Suprapubic skin (tissue), 4 donors: ENCODE measurements at places on chromosomes 12 and 14. TPM values are rescaled to one million over a fixed set of nuclear protein-coding genes. Genes with fewer than 3 reads are reported as not detected.

ATP23 gene
- 5.8 TPM for total RNA-seq

TSPAN11 gene
- total RNA-seq, result 1.5 TPM

TMEM63C gene
- 32.8 TPM for total RNA-seq

PLD4 gene
- 0.16 TPM for total RNA-seq

WNT1 gene
- not detected for total RNA-seq

TXNDC16 gene
- 8.1 TPM for total RNA-seq

KRT6C gene
- total RNA-seq, result 7.8 TPM

ZDHHC22 gene
- not detected for total RNA-seq

GTF2H3 gene
- 24.4 TPM for total RNA-seq

BCL2L14 gene
- not detected for total RNA-seq

C12orf50 gene
- not detected for total RNA-seq

B4GALNT1 gene
- total RNA-seq, result 0.42 TPM

PLA2G1B gene
- total RNA-seq, result not detected

- DNase-seq, result no peak
Observed at GRCh38 chr12:91007531-91008290, 2.9 kb upstream of the EPYC start.

DNA sequence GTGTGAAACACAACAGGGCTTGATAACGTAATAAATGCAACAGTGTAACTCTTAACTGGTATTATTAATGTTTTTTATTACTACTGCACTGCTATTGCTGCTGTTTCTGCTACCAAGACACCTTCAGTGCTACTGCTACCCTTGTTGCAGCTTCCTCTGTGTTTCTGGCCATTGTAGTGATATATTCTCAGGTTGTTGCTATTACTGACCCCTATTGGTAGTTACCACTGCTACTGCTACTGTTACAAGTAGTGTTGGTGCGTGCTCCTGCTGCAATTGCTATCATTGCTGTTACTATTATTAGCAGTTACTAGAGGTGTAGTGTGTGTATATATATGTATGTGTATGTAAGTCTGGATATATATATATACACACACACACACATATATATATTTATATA, 87.2 kb upstream of the PTPRB start:
- no peak for DNase-seq

GRCh38 chr12:103518899-103519298, 23.1 kb upstream of the C12orf42 start:
- DNase-seq, result no peak

DNA sequence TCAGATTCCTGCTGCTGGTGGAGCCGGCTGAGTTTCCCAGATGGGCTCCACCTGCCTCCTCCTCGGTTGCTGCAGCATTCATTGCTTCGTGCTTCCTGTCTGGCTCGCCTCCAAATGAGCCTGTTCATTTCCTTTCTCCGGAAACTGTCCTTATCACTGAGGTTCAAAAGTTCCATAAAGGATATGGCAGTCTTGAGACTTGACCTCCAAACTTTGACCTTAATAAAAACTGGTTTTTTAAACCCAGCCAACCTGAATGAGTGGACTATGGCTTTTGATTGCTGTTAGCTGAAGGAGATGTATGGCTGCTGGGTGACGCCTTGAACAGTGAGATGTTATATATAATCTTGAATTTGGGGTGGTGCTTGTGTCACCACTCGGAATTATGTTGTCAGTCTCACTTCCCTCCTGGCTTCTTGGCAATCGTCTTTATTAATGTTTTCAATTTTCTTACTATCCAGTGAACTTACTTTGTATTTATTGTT, 62.7 kb downstream of the RASSF3 start:
- DNase-seq, result no peak

GRCh38 chr12:80598004-80598606, 109.3 kb upstream of the MYF6 start:
- DNase-seq, result no peak

DNA sequence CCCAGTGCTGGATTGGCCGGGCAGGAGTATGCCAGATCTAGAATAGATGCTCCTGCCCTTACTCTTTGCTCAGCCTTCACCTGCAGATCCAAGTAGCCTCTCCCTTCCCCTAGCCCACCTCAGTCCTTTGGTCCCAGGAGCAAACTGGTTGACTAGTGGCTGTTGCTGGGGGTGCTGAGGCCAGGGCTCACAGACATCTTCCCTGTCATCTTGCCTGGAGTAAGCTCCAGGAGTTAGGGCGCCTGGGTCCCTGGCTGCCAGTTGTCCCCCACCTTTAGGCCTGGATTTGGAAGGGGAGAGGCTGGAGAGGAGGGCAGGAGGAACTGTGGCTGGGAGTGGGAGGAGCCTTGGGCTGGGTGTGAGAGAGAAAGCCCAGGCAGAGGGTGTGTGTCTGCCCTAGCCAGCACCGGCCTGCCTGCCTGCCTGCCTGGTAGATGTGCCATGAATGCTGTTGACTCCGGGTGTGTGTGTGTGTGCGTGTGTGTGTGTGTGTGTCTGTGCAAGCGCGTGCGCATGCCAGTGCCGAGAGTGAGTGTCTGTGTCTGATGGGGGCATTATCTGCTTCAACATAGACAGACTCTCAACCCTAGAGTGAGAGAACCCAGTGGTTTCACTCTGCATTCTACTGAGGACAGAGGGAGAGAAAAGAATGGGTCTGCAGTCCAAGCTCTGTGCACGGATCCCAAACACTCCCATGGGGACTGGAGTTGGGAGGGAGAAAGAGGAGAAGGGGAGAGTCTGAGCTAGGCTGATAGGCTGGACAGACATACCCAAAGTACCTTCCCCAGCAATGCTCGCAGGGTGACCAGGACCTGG, 845 bp upstream of the RARG start:
- DNase-seq, result no peak

DNA sequence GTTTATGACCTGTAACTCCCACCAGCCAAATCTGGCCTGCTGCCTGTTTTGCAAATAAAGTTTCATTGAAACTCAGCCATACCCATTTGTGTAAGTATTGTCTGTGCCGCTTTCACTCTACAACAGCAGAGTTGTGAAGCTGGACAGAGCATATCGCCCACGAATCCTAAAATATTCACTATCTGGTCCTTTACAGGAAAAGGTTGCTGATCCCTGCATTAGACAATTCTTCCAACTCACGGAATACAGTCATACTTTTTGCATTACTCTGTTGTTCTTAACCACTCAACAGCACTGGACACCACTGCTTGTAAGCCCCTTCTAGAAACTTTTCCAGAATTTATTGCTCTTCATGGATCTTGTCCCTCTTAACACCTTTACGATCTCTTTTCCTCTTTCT, 435.4 kb downstream of the EGLN3 start:
- DNase-seq, result no peak

GRCh38 chr12:57473392-57473791, 6.3 kb downstream of the ARHGAP9 start:
- no peak for DNase-seq

DNA sequence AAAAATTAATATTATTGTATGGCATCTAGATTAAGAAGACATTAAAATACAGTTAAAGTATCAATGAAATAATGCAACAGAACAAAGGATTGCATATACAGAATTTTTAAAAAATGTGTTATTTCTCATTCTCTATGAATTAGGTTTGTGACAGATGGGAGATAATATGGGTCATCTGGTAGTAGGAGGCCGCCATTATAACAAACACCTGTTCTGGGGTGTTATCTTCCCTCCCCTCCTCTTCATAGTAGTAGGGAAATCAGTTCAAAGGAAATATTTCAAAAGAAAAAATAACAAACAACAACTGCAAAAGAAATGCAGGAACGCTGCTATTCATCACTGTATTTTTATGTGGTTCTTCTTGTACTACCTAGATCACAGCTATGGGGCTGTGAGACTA, 187.0 kb upstream of the ATP2B1 start:
- no peak for DNase-seq

GRCh38 chr12:14635776-14636175, 60.6 kb downstream of the GUCY2C start:
- DNase-seq, result no peak

GRCh38 chr12:69415471-69416275, 54.5 kb upstream of the FRS2 start:
- no peak for DNase-seq

- DNase-seq, result no peak
Observed at GRCh38 chr12:43309959-43310358, 242.0 kb downstream of the ADAMTS20 start.

- DNase-seq, result no peak
Observed at GRCh38 chr14:62938778-62939177, 106.5 kb downstream of the KCNH5 start.

DNA sequence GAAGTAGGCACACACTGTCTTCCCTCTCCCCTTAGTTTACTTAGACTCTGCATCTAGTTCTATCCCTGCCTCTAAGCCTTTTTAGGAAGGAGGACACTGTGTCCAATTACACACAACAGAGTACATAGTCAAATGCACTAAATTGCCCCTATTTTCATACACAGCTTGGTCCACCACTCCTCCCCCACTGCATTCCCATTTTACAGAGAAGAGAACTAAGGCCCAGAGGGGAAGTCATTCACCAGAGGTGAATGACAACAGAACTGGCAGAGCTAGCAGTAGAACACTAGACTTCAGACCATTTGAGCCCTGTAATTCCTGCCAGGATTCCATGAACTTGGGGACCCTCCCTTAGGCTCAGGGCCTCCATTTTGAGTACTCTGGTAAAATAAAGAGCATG, 1.1 kb upstream of the JPH4 start:
- DNase-seq, result no peak

DNA sequence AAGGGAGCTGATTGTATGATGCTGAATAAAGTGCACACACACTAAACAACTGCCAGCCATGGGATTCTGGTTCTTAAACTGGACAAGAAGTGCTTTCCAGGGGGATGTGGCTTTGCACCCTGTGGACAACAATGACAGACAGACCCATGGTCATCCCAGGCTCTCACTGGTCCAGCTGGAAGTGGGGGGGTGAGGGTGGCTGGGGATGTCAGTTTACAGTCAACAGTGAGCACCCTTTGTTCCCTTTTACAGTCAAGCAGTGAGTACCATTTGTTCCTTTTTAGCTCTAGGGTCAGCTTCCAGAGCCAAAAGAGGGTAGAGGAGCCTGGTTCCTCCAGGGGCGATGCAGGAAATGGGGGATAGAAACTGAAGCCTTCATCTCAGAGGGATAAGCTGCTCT, 100.7 kb downstream of the SMOC1 start:
- no peak for DNase-seq

DNA sequence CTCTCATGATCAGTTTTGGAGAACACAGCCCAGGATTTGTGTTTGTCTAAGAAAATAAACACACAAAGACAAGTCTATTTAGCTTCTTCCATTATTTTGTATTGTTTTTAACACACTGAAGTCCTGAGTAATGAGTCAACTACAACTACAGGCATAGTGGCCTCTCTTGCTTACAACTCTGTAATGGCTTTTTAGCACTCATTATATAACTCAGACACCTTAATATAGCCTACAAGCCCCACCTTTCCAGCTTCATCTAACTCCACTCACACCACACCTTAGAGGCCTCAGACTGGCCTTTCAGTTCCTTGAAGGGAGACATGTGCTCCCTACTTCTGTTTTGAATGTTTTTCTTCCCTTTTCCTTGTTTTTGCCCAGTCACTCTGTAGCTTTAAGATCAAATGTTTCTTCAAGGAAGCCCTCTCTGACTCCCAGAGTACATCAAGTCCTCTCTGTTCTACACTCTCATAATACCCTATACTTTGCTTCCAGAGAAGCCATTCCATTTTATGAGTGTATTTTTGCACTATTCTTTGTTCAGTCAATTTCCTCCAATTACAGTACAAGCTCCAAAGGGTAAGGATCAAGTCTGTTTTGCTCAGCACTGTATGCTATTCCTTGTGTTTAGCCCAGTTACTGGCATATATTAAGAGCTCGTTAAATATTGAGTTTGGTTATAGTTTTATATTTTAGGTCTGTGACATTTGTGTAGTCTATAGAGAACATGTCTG, 233.6 kb upstream of the ARHGAP5 start:
- DNase-seq, result no peak

GRCh38 chr12:82758749-82759330, 72.1 kb downstream of the TMTC2 start:
- no peak for DNase-seq

DNA sequence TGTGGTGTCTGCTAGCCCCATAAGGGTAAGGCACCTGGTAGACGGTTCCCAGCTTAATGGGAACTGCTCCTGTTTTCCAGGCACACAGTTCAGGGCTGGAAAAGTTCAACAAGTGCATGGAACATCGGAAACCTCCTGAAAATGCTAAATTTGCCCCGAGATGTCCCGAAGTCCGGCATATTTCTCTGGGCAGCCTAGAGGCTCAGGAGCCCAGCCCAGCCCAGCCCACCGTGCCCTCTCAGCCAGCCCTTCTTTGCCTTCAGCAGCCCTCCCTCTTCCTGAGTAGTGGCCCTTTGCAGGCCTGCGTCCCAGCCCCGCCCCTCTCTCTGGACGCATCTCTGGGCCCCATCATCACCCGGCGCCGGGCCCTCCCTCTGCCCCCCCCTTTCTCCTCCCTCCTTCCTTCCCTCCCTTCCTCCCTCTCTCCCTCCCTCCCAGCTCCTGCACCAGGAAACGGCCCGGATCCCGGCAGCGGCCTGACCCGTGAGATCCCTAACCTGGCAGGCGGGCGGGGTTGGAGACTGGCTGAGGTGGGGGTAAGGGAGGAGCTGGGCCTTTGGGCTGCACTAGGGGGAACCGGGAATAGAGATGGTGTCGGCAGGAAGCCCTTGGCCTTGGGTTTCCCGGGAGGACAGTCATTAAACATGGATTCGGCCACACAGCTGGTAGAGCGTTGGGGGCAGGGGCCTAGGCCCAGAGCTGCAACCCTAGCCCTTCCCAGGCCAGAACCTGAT, at the start of gene BCL2L2:
Gene BCL2L2 (plus strand): TSS at position 422 of the 734 bp plus-strand sequence. CDS start 935 bp downstream, outside the sequence.
- peak; percentile 96 for DNase-seq

GRCh38 chr12:51390891-51391282, 319 bp downstream of the GALNT6 start:
- DNase-seq, result no peak

DNA sequence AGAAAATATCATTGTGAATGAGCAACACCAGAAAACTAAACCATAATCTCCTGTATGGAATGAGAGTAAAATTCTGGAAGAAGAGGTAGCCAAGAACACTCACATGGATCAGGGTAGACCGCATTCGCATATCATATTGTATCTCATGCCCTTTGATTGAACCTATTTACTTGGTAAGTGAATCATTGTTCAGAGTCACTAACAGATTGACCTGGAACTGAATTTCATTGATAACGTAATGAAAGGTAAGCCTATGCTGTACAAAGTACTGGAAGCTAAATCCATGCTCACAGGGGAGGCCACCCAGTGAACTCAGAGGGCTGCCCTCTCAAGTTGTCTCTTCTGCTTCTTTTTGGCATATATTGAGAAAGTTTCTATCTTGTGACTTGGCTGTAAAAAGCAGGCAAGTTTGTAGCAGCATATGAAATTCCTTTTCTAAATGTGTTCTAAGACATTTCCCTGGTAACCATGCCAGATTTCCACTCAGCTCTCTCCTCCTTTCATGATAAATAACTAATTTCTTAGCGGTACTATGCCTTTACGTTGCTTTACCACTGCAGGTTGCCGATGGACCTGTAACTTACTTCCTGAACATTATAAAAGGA, 91.4 kb downstream of the PLCZ1 start:
- DNase-seq, result no peak

- no peak for DNase-seq
Observed at GRCh38 chr12:96020314-96021003, 14.9 kb downstream of the LTA4H start.

GRCh38 chr12:105949391-105949790, 189.4 kb downstream of the NUAK1 start:
- no peak for DNase-seq

GRCh38 chr12:125222876-125223275, 157.6 kb downstream of the AACS start:
- DNase-seq, result no peak
